Activated CD4-positive, alpha-beta memory T cell treated with anti-CD3 and anti-CD28 coated beads for 36 hours (primary cell): ENCODE measurements at places on chromosomes 7 and 10. TPM values are rescaled to one million over a fixed set of nuclear protein-coding genes. Genes with fewer than 3 reads are reported as not detected.

Gene LIPK
- total RNA-seq = not detected

Gene RPP30
- 103 TPM for total RNA-seq

Gene VIPR2
- 0.56 TPM for total RNA-seq

Gene SLC39A12
- total RNA-seq = not detected

Gene NKX1-2
- total RNA-seq = not detected

Gene AZGP1
- total RNA-seq = not detected

Gene CTAGE8
- total RNA-seq = 1.7 TPM

Gene CLEC5A
- not detected for total RNA-seq

Gene MKLN1
- 33.8 TPM for total RNA-seq

Gene FAM20C
- total RNA-seq = 0.80 TPM

Gene CTBP2
- total RNA-seq = 0.29 TPM

Gene STEAP2
- not detected for total RNA-seq

Gene FAM25G
- total RNA-seq = not detected

Gene GIMAP2
- total RNA-seq = 38.8 TPM

Gene TAS2R41
- not detected for total RNA-seq

Gene SAP25
- total RNA-seq = 11.4 TPM

Gene METTL27
- total RNA-seq = 2.3 TPM

Gene ITGB8
- not detected for total RNA-seq

Gene AGBL3
- total RNA-seq = 3.4 TPM

Gene OR2A42
- total RNA-seq = not detected

Gene CYP2C19
- total RNA-seq = 0.52 TPM

Gene MMRN2
- not detected for total RNA-seq

Gene GRB10
- 9.9 TPM for total RNA-seq

Gene CACNA2D1
- not detected for total RNA-seq

Gene NPFFR1
- total RNA-seq = 0.02 TPM

Gene RRP12
- total RNA-seq = 41.8 TPM

Gene DEPP1
- total RNA-seq = 0.40 TPM

Gene CPED1
- not detected for total RNA-seq

Gene CPA1
- not detected for total RNA-seq

Gene SRRT
- 209 TPM for total RNA-seq

Gene CARD11
- 107 TPM for total RNA-seq

Gene ABCB4
- not detected for total RNA-seq

Gene POMZP3
- total RNA-seq = 29.8 TPM

Gene CALHM1
- not detected for total RNA-seq

Gene ZCCHC24
- total RNA-seq = 0.77 TPM
